ENCODE measurements at places on chromosomes 7 and 10. TPM values are rescaled to one million over a fixed set of nuclear protein-coding genes. Genes with fewer than 3 reads are reported as not detected.

Gene PTPN20
- total RNA-seq: 12.6 TPM

DNA sequence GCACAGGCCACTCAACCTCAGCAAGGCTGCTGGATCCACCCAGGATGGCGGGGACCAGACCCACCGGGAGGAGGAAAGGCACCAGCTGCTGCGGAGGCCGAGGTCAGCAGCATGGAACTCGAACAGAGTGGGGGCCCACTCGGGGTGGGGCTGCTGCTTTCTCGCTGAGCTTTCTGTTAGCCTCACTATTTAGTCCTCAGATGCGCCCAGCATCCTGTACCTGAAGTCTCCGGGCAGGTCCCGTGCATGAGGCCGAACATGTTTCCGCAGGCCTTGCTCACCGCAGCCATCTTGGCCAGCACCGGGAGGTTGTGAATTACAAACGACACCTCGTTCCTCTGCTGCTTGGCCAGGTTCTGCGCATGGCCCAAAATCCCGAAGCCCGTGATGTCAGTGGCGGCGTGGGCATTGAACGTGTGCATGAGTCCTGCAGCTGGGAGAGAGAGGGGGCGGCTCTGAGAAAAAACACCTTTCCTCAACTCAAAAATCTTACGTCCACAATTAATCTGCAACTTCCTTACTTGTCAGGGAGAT, 22.8 kb upstream of the PHYH start:
- DNase-seq: no peak

- DNase-seq: no peak
These were observed 213.4 kb downstream of the GPR37 start for GRCh38 chr7:124552217-124552616.

Gene ANKRD22
- not detected for total RNA-seq

DNA sequence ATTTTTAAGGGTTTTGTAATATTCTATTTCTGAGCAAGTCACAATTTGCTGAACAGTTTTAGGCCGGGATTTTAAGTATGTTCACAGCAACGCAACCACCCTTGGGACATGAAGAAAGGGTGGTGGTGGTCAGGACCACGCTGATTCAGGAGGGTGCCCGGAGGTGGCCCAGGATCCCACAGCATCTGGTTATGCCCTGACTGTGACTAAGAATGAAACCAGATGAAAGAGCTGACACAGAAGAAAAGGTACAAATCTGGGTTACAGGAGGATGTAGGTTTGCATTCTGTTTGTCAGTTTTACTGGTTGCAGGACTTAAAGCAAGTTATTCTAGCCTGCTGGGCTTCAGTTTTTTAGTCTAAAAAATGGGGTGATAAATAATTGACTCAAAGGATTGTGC, 279.7 kb downstream of the CCSER2 start:
- no peak for DNase-seq

Gene ACTA2
- 5,347 TPM for total RNA-seq

Gene TEX47
- not detected for total RNA-seq
